ENCODE measurements at places on chromosomes 13 and 19.
A peak's percentile ranks its signal among the peaks of the same experiment; 100 is the strongest.

DNA sequence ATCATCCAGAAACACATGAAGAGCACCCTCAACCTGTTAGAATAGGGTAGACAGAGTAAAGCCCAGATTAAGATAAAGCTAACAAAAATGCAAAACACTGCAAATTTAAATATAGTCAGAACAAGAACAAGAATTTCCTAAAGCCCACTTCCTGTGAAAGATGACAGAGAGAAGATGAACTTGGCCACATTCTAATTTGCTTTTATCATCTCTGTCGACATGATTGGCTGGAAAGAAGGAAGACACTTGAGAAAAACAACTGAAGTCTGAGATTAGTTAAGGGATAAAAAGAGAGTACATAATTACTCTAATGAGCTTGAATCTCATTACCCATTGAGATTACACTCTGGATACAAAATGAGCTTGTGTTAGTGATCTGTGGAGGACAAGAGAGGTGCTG lies 537.6 kb downstream of the KLF5 start:
- no peak for DNase-seq

DNA sequence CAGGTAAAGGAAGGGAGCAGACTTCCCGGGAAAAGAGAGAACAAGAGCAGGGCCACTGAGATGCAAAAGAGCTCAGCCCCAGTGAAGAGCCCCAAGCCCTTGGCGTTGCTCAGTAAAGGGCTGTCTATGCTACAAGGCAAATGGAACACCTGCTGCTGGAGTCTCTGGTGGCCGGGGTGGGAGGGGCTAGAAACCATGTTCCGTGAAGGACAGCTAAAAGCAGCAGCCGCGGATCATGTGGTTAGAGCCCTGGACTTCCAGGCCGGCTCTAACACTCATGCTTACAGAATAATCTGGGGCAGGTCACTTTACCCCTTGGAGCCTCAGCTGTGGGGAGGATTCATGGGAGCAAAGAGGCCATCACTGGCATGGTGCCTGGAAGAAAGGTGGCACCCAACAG lies 17.8 kb downstream of the POU2F2 start:
- no peak for DNase-seq

DNA sequence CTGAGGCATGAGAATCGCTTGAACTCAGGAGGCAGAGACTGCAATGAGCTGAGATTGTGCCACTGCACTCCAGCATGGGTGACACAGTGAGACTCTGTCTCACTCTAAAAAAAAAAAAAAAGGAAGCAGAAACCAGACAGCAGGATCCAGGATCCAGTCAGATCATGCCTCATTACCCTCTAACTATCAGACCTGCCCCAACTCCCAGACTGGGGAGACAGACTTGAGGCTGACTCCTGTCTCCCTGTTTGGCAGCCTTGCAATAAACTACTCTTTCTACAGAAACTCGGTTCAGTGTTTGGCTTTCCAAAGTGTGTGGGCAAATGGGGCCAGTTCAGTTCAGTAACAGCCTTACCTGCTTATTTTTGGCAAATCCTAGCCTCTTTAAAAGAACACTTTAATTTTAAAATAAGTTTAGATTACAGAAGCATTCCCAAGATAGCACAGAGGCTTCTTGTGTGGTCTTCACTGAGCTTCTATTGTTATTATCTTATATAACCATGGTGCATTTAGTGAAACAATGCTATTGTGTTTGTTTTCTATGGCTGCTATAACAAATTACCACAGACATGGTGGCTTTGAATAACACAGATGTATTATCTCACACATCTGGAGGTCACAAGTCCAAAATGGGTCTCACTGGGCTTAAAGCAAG lies 18.5 kb downstream of the RASL11A start:
- DNase-seq = no peak

GRCh38 chr19:39968789-39969188 lies 2.2 kb upstream of the PSMC4 start:
- DNase-seq = no peak

DNA sequence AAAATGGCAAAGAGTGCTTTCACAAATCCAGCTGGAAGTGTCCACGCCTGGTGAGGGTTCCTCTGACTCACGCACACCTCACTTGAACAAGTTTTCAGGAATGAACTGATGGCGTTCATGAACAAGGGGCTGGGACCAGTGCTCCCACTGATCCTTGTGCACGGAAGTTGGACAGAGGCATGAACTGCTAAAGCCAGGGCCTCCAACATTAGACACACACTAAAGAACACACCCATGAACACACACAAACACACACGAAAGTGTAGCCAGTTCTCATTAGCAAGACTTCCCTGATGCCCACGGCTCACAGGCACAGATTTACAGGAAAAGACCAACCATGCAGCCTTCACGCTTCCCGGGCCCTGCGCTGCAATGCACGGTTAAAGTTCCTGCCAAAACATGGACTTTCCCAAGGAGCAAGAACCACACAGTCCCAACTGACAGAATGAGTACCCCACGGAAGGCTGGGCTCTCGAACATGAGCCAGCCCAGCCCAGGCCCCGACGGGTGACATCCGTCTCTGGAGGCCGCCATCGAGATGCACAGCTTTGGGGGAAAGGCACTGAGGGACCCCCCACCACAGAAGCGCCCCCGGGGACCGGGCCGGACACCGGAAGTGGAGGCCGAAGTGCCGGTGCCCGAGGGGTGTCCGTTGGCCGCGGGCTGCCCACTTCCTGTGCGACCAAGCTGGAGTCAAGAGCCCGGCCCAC lies 808 bp downstream of the DNMT1 start:
- DNase-seq = peak; percentile 64

DNA sequence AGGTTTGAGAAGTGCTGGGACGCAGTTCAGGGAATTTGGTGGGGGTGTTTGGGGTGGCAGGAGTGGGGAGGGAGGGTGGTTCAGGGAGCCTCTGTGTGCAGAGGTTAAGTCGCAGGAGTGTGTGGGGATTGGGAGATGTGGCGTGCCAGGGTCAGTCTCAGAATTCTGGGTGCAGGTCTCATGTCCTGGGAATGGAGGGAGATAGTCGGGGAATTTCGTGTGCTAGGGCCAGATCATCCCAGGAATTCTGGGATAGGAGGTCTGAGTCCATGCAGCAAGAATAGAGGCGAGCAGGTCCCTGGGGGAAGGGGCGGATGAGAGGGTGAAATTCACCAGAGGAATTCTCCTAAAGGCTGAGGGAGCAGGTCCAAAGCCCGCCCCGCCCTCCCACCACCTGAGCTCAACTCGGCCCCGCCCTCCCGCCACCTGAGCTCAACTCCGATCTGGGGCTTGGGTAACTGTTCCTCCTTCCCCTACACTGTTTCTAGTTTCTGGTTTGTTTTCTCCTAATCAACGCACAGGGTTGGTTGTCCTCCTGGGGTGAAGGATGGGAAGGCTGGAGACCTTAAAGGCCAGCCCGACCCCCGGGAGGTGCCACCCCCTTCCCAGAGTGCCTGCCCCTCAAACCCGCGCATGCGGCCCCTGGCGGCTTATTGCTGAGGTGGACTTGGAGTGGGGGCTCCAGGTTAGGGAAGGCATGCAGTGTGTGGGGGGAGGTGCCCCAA lies 15.2 kb downstream of the KCNC3 start:
- DNase-seq = no peak

DNA sequence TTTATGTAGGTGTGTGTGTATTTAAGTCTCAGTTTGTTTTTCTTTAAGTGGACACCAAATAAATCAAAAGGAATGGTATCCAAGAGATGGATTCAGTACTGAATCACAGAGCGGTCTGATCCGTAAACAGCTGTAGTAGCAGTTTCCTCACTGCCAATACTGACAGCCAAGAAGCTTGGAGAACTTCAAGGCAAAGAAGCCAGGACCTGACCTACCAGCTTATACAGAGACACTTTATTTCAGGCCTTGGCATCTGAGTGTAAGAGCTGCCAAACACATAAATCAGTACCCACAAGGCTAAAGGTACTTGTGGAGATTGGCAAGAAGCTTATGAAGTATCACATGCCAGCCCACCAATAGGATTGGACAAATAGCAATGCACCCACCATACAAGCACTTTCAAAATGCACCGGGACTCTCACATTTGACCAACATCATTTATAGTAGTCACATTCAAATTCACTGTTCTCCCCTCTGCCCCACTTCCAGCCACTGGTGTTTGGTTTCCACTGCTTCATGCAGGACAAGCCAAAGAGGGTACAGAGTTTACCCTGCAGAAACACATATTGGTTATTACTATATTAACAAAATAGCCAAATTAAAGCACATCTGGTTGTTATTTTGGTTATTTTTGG lies 357.9 kb downstream of the KLF12 start:
- no peak for DNase-seq

DNA sequence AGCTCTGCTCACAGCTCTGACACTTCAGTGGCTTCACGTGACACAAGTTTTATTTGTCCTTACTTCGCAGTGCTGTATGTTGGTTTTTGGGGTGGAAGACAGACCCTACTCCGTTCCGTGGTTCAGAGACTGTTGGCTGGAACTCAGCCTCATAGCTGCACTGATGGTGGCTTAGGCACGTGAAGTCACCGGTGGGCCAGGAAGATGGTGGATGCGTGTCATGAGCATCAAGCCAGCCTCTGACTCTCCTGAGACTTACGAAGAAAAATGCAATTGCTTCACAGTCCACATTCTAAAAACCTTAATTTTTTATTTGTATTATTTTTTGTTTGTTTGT lies 161.4 kb upstream of the SOX1 start:
- no peak for DNase-seq

DNA sequence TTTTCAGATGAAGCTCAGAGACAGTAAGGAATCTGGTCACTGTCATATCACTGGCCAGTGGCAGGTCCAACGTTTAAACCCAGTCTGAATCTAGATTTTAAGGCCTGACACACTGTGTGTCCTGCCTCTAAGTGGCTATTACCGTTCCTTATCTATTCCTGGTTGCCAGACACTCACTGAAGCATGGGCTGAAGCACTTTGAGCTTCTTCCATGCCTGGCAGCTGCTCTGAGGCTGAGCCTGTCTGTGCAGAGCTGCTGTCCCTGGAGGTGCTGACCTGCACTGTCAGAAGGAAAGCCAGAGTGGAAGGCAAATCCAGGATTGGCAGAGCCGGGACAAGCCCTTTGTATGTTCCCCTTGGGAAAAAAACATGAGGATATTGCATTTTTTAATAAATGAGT lies 109.2 kb upstream of the SLC7A1 start:
- peak; percentile 12 for DNase-seq

DNA sequence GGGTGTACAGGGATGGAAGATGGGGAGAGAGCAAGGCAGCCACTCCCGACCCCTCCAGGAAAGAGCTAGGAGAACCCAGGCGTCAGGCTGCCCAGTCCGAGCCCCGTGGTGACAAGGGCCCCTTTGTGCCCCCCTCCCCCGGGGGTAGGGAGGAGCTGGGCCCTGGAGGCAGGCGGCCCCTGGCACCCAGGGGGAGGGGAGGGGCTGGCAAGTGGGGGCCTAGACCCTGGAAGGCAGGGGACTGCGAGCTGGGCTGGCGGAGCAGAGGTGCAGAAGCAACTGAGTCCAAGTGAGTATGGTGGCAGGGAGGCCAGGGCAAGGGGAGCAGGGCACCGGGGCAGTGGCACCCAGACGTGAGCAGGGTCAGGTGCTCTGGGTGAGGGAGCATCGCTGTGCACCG lies at the start of gene MAG:
TSS of gene MAG (plus strand) at position 246 of the 400 bp plus-strand sequence. CDS start 3,248 bp downstream, outside the sequence.
- no peak for DNase-seq

- peak; percentile 91 for DNase-seq
Observed at GRCh38 chr13:46908501-46908900, 11.6 kb upstream of the HTR2A start.

- DNase-seq = no peak
Observed at GRCh38 chr19:16084067-16084685, 7.9 kb downstream of the TPM4 start.

DNA sequence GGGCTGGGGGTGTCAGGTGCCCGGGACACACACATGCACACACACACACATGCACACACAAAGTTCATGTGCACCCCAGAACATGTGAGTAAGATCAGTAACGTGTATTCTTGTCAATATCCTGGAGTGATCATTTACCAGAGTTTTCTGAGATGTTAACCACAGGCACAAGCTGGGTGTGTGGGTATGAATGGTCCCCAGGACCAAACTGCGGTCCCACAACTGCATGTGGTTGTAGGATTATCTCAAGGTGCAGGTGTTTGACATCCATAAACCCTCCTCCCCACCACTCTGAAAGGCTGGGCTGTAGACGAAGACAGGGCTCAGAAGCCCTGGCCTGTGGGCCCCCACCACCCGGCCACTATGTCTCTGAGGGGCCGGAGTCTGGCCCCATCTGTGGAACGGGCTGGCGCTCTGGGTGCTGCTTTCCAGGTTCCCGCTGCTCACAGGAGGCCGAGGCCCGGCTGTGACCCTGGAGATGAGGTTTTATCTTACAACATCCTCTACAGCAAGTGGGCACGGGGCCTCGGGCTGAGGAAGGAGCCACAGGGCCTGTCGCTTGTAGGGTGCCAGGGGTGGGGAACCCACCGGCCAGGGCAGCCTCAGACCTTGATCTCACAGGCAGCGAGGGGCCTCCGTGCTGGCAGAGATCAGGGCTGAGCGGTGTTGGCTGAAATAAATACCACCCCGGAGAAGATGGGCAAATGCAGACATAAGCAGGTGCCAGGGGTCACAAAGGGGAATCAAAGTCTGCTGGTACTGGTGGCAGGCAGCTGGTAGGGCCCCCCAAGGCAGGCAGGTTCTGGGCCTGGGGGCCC lies 4.3 kb downstream of the F2RL3 start:
- no peak for DNase-seq

- peak; percentile 41 for DNase-seq
Observed at GRCh38 chr19:4208385-4209094, 20.8 kb upstream of the EBI3 start.
